ENCODE measurements at places on chromosomes 2 and 18.

DNA sequence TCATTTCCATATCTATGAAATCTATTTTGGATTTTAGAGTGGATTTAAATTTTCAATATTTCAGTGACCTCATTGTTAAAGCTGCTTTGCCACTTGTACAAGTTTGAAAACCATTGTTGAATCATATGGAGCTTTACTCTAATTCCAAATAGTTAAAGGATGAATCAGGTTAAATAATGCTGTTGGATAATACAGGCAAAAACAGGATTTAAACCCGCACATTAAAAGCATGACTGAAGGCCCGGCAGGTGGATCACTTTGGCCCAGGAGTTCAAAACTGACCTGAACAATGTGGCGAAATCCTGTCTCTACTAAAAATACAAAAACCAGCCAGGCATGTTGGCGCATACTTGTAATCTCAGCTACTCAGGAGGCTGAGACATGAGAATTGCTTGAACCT, 68.3 kb downstream of the RIF1 start:
- no peak for DNase-seq

DNA sequence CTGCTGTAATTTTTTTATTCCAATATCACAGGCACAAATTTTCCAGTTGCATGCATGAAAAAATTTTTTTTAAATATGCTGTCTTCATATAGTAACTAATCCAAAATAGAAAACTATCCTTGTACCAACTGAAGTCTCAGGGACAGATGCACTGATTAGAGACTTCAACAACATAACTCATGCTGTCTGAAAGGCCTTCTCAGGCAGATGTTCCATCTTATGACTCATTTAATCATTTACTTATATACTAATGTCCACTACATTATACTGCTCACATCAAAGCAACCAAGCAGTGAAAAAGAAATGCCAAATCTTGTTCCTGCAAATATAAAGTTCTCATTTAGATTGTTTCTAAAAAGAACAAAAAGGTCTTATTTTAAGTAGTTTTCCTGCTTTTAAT, 53.1 kb downstream of the OLA1 start:
- no peak for DNase-seq

- no peak for DNase-seq
Measured at GRCh38 chr2:146246736-146247523, 1597.9 kb upstream of the ACVR2A start.

- DNase-seq = no peak
Measured at GRCh38 chr2:24411488-24412151, 51.3 kb upstream of the ITSN2 start.

DNA sequence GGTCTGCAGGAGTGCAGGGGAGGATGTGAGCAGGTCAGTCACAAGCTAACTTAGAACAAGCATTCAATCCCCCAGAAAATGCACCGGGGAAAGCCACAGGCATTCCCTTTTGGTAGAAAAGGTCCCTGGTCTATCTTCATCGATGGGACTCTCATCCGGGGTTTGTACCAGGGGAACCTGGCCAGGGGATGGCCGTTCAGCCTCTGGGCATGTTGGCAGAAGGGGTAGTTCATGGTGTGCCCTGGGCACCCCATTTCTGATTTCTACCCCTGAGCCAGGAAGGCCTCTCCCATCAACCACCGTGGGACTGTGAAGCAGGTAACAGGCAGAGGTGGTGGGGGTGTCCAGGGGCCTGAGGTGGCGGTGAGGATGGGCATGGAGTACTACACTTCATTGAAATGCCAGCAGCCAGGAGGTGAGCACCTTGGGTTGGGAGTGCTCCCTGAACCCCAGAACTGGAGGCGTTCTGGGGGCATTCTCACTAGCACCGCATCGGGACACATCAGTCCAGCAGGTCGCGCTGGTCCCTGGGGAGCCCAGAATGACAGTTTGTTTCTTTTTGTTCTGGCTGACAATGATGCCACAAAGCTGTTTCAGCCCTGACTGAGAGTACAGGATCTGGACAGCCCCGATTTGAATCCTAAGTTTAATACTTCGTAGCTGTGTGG, 172.3 kb downstream of the SMAD7 start:
- no peak for DNase-seq

DNA sequence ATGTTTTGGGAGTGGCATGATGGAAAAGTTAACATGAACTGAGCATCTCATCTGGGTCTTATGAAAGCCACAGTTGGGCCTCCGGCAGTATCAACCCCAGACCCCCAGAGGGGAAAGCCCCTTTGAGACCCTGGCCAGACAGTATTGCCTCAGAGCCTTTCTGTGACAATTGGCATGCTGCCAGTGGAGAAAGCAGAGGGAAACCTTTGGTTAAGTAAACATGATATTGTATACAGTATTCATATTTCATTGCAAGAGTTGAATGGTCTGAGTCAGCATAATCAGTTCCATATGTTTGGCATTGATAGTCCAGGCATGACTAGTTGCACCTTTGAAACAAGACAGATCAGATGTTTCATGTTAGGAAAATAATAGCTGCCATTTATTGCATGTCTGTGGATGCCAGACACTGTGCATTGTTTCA, 20.0 kb downstream of the MERTK start:
- no peak for DNase-seq

- peak; percentile 78 for DNase-seq
Measured at GRCh38 chr2:105712981-105713596, 31.6 kb upstream of the NCK2 start.

DNA sequence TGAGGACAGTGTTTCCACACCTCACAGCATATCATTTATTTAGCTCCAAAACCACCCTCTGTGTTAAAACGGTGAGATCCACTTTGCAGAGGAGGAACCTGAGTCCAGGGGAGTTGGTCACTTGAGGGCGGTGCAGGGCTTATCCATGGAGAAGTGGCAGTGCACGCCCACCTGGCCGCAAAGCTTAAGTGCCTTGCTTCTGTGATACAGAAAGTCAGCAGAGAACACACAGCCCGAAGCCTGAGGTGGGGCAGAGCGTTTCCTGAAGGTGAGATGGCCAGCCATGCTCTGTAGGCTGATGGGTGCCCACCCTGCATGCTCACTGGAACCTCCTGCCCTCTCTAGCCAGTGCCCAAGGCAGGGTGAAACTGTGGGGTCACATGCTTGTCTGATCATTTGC, 87.3 kb downstream of the SH3RF3 start:
- peak; percentile 21 for DNase-seq

DNA sequence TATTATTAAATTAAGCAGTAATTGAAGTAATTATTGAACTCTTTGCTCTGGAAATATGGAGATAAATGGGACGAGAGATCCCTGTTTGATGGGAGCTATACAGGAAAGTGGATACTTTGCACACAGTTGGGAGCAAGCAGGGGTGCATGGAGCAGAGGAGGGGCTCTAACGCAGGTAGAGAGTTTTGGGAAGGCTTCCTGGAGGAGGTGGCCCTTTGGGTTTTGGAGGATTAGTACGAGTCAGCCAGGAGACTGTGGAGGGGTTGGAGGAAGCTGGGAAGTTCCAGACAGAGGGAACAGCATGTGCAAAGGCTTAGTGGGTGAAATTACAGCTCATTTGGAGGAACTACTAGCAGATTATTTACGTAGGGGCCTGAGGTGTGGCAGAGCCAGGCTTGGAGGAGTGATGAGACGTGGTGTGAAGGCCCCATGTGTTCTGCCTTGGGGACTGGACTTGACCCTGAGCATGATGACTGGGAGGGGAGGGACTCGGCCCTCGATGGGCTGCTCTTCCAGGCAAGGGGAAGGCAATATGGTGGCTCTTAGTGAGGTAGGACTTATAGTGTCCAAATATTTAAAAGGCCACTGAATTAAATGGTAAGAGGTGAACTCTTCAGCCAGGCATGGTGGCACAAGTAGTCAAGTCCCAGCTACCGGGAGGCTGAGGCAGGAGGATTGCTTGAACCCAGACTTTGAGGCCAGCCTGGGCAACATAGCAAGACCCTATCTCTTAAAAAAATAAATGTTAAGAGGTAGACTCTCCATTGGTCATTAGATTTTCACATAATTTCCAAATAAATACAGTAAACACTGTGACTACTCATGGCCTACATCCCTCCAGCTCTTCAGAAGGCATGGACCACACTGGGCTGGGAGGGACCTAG, 30.2 kb downstream of the GREB1 start:
- no peak for DNase-seq

DNA sequence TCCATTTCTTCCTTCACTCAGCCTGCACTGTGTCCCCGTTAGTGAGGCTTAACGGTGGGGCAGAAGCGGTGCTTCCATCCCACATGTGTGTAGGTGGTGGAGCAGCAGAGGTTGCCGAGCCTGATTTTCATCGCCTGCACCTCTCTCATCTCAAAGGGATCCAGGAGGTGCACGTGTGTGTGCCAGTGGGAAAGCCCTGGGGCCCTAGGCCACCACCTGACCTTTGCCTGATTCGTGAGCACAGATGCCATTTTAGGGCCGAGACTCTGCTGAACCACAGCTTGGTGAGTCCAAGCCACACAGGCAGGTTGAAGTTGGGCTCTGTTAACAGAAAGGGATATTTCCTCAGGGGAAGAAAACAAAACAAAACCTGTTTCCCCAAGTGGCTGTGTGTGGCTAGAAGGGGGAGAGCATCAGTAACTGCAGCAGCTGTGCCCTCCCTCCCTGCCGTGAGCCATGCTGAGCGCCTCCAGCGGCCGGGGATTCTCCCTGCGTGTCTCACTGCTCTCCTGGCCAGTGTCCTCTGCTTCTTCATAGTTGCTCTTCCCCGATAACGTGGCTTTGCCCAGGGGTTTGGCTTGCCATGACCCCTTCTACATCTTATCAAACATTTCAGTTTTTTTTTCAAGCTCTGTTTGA, 81.5 kb downstream of the MAPRE2 start:
- no peak for DNase-seq

- peak; percentile 63 for DNase-seq
Measured at GRCh38 chr2:195722075-195722474, 65.0 kb downstream of the SLC39A10 start.

DNA sequence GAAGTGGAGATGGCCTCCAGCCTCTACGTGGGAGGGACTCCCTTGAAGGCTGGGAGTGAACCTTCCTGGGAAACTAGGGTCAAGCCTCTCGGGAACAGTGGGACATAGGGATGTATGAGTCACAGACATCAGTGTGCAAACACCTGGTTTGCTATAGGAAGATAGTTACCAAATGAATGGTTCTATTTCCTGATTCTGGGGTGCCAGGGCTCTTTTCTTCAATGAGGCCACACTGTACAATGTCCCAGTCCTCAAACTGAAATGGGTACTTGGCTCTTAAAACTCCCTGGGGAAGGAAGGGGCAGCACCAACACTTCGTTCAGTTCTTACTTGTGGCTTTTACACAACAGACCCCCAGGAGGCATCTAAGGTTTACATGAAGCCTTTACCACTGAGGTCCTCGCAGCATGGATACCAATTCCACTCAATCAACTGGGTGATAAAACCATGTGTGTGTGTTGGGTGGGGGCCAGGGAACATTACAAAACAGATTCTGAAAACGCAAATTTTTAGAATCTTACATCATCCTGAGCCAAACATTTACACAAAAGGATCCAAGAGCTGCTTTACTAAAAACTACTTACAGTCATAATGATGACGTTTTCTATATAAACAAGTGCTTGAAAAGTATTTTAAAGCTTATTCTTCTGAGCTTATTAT, 10.4 kb downstream of the ERFE start:
- no peak for DNase-seq

GRCh38 chr2:35708411-35708923, 647.1 kb upstream of the CRIM1 start:
- DNase-seq = no peak
